Kasumi-1 (cell line): ENCODE measurements at places on chromosomes 16 and 17.

- no peak for DNase-seq
Measured at GRCh38 chr16:16041196-16041892, 91.9 kb downstream of the ABCC1 start.

DNA sequence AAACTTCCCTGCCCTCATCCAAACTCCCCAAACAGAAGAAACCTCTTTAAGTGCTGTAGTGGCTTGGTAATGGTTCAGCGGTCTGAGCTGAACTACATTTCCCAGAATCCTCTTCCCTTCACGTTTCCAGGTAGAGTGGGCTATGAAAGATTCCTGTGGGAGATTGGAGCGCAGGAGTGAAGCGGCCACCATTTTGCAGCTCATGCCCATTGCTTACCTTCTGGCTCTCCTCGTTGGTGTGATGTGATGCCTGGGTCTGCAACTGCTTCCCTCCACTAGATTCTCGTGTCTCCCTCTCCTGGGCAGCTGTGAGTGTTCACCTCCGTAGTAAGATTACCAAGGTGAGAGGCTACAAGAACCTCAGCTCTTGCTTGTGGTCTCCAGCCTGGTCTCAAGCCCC lies 82.1 kb downstream of the GPR139 start:
- DNase-seq, result no peak

- DNase-seq, result no peak
Measured at GRCh38 chr17:49969795-49970389, 902 bp downstream of the DLX4 start.

GRCh38 chr17:45116434-45117016 lies 15.8 kb downstream of the PLCD3 start:
- no peak for DNase-seq

- no peak for DNase-seq
Measured at GRCh38 chr17:76404256-76404655, 19.8 kb downstream of the SPHK1 start.

GRCh38 chr17:44919411-44919810 lies 4.1 kb upstream of the GFAP start:
- DNase-seq, result no peak

DNA sequence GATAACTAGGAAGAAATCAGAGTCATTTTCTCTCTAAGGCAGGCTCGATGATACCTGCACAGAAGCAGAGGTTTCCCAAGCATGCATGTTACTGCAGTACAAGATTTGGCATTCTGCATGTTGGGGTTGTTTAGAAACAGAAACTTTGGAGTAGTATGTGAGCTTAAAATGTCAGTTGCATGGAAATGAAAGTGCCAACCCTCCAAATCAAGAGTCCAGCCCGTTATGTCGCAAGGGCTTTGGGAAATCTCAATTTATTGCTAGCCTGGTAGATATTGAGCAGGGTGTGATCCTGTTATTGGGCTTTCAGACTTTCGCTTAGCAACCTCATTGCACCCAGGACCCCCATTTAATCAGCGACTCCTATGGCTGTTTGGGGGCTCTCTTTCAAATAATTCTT lies 490.8 kb downstream of the MAF start:
- DNase-seq, result no peak

GRCh38 chr16:2874032-2874911 lies 8.7 kb upstream of the FLYWCH2 start:
- no peak for DNase-seq

GRCh38 chr16:3074860-3075522 lies 9.6 kb downstream of the IL32 start:
- peak; percentile 72 for DNase-seq

GRCh38 chr16:75590920-75591843 lies 25.0 kb downstream of the GABARAPL2 start:
- DNase-seq, result no peak

GRCh38 chr17:42309986-42310786 lies 21.9 kb downstream of the STAT5A start:
- DNase-seq, result no peak
